ENCODE measurements at places on chromosomes 2 and 18. TPM values are rescaled to one million over a fixed set of nuclear protein-coding genes. Genes with fewer than 3 reads are reported as not detected.

Gene HADHA
- 133 TPM for total RNA-seq

Gene SDC1
- 208 TPM for total RNA-seq

Gene LIPT1
- 3.9 TPM for total RNA-seq

Gene MATN3
- 11.4 TPM for total RNA-seq

Gene MEIS1
- total RNA-seq: 1.8 TPM

Gene EIF2AK3
- total RNA-seq: 25.8 TPM

Gene ROCK1
- total RNA-seq: 21.1 TPM

Gene UGT1A1
- 0.88 TPM for total RNA-seq

Gene DLX1
- 2.4 TPM for total RNA-seq

Gene RBM43
- 3.5 TPM for total RNA-seq

Gene MROH2A
- 0.12 TPM for total RNA-seq

Gene CDH7
- not detected for total RNA-seq

Gene RGPD3
- 0.13 TPM for total RNA-seq

Gene MRO
- total RNA-seq: 0.47 TPM

Gene SLC19A3
- 2.3 TPM for total RNA-seq

Gene ALLC
- total RNA-seq: not detected

Gene EPHA4
- 1.2 TPM for total RNA-seq

Gene SLC5A7
- total RNA-seq: not detected

Gene TRABD2A
- total RNA-seq: 13.4 TPM

Gene LINC00305
- not detected for total RNA-seq

Gene TMEM37
- total RNA-seq: 1.5 TPM

Gene FAM117B
- total RNA-seq: 2.4 TPM

Gene AQP12B
- not detected for total RNA-seq

Gene FAM210A
- 23.1 TPM for total RNA-seq

Gene MYO7B
- 0.29 TPM for total RNA-seq

Gene CFC1
- total RNA-seq: not detected

Gene IL1RL2
- total RNA-seq: not detected

Gene CYP1B1
- total RNA-seq: 6.4 TPM

Gene PCGF1
- total RNA-seq: 31.7 TPM

Gene DSC2
- total RNA-seq: 0.65 TPM

Gene NXPH2
- total RNA-seq: not detected

Gene DUSP19
- 0.78 TPM for total RNA-seq

Gene CPO
- total RNA-seq: not detected

Gene IL1R2
- 0.75 TPM for total RNA-seq

Gene LRP1B
- not detected for total RNA-seq

Gene FSHR
- total RNA-seq: not detected

Gene LONRF2
- total RNA-seq: 3.5 TPM

Gene SH3BP4
- total RNA-seq: 41.0 TPM

Gene CCL20
- total RNA-seq: 6.2 TPM

Gene FEV
- not detected for total RNA-seq

Gene ACSL3
- 119 TPM for total RNA-seq

Gene IL1A
- 0.09 TPM for total RNA-seq

Gene LIMS1
- 59.9 TPM for total RNA-seq

Gene SYT4
- total RNA-seq: not detected

Gene BOLL
- not detected for total RNA-seq

Gene COLEC12
- total RNA-seq: 0.06 TPM

Gene PROM2
- total RNA-seq: 0.19 TPM

Gene STK39
- total RNA-seq: 13.7 TPM

Gene RNU2-63P
- not detected for total RNA-seq

Gene CFAP65
- 0.21 TPM for total RNA-seq

Gene KCNS3
- total RNA-seq: 1.1 TPM

Gene PXDN
- total RNA-seq: 13.2 TPM

Gene NEURL3
- total RNA-seq: 0.87 TPM

Gene CARF
- total RNA-seq: 1.1 TPM

Gene G6PC2
- total RNA-seq: not detected

Gene IL1F10
- total RNA-seq: not detected

Gene SOWAHC
- total RNA-seq: 11.8 TPM
